ENCODE measurements at places on chromosomes 7 and 10.

GRCh38 chr10:60913071-60913470 is 30.9 kb downstream of the RHOBTB1 start:
- no peak for DNase-seq

GRCh38 chr10:124517931-124518330 is 56.3 kb downstream of the LHPP start:
- DNase-seq: no peak

GRCh38 chr10:6738112-6738768 is 158.2 kb upstream of the PRKCQ start:
- DNase-seq: no peak

DNA sequence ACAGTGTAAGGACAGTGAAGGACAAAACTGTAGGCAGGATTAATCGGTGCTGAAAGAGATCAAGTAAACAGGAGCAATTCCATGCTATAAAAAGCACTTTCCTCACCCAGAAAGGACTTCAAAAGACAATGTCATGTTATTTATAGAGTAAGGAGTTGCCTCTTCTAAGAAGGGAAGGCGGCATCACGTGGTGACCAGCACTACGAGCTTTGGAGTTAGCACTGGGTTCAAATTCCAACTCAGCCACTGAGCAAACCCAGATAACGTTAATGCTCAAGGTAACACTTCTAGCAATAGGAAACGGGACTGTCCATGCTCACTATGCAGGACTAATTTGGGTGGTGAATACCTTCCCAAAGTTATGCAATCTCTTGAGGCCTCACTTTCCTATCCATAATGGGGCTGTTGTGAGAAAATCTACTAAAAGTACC is 715 bp upstream of the PANK1 start:
- no peak for DNase-seq

DNA sequence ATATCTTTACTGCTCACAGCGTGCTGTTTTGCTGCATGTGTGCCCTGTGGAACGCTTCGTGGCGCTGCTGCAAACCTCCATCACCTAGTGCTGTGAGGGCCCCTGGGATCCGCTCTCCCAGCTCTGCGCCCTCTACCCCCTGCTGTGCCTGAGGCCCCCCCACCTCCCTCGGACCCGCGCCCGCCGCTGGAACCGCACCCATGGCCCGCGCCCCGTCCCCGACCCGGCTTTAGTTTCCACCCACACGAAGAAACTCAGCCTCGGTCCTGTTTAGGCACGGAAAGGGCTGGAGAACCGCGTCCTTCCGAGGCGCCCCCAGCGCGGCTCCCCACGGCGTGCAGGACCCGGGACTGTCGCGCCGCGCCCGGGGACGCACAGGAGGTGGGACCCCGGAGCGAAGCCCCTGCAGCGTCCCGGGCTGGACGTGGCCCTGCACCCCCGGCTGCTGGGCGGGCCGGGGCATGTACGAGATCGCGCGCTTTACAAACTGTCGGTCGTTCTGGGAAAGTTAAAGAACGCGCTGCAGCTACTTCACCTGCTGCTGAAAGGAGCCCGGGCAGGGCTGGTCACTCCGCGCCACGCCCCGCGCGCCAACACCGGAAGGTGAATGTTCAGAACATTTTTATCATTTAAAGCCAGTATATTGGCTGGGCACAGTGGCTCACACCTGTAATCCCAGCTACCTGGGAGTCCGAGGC is 54.3 kb downstream of the BMS1 start:
- DNase-seq: no peak

Data from AG04449 (cell line).